ENCODE measurements at places on chromosomes 4 and X.

GRCh38 chr4:186067757-186068385 lies 1.1 kb upstream of the TLR3 start:
- peak; percentile 5 for DNase-seq

- no peak for DNase-seq
Observed at GRCh38 chr4:109359040-109359646, 56.7 kb upstream of the COL25A1 start.

- DNase-seq, result no peak
Observed at GRCh38 chr4:147039976-147040575, 94.4 kb upstream of the TTC29 start.

GRCh38 chr4:13635286-13635799 lies 7.8 kb upstream of the BOD1L1 start:
- DNase-seq, result no peak

- DNase-seq, result no peak
Observed at GRCh38 chr4:81152839-81153713, 61.9 kb downstream of the PRKG2 start.

DNA sequence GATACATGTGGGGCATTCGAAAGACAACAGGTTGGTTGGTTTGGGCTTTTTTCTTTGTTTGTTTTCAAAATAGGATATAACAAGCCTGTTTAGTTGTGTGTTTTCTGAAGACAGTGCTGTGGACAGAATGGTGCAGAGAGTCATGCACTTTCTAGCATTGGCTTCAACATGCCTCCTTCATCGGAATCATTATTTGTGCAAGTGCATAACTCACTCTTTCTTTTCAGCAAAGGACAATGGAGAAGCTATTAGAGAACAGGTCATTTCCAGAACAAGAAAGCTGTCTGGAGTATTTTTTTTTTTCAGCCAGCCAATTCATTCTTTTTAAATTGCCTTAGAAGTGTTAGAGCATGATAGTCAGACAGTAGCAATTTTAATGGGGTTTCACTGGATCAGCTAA lies 225.8 kb downstream of the STK32B start:
- DNase-seq, result no peak

GRCh38 chr4:100609810-100610209 lies 92.0 kb upstream of the EMCN start:
- peak; percentile 24 for DNase-seq

- no peak for DNase-seq
Observed at GRCh38 chrX:3567686-3568085, 145.8 kb downstream of the PRKX start.

DNA sequence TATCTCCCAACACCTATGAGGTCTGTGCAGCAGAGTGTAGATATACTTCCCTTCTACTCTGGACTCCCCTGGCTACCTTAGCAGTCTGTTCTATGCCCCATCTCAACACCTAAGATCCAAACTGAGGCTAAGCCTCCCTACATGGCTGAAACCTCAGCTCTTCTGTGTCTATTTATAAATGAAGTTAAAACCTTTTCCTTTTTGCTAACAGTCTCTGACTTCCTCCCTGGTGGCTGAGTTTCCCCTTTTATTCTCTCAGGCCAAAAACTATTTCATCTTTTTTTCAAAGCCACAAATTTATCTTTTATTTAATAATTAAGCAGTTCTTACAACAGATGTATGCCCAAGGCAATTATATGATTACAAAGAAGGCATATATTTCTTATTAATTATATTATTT lies 111.8 kb upstream of the STIM2 start:
- no peak for DNase-seq

GRCh38 chr4:27048429-27049238 lies 188.0 kb downstream of the STIM2 start:
- DNase-seq, result no peak

GRCh38 chrX:17414027-17414658 lies 39.1 kb downstream of the NHS start:
- no peak for DNase-seq

GRCh38 chrX:18174971-18175370 lies 45.7 kb downstream of the BEND2 start:
- DNase-seq, result no peak

Measured in GM06990 (cell line).